Cardiac ventricle fibroblast (primary cell): ENCODE measurements at places on chromosomes 13 and 19. TPM values are rescaled to one million over a fixed set of nuclear protein-coding genes. Genes with fewer than 3 reads are reported as not detected.

Gene NXNL1
- not detected in 2 replicates for total RNA-seq

Gene CYP4F12
- total RNA-seq: 0.34 and 0.69 TPM in 2 replicates

Gene BSG
- 746 and 828 TPM in 2 replicates for total RNA-seq

Gene ZNF723
- not detected in 2 replicates for total RNA-seq

Gene IGFL3
- not detected in 2 replicates for total RNA-seq

Gene MED4
- 27.8 and 28.2 TPM in 2 replicates for total RNA-seq

Gene FAM216B
- not detected in 2 replicates for total RNA-seq
